ENCODE measurements at places on chromosomes 12 and 14.

DNA sequence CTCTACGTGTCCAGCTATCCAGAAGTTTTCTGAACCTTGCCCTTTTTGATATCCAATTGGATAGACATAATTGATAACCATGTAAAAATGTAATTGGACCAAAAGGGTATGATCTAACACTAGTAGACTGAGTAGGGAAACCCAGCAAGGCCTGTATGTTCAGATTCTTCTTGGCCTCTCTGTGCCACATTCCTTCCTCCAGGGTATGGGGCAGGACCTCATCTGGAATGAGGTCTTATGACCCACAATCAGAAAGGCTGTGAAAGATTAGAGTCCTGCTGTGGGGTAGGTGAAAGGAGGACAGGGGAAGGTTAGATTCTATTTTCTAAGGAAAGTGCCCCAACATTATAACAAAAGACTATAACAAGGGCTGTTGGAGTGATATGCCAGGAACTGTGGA, 51.3 kb upstream of the A2ML1 start:
- DNase-seq = no peak

DNA sequence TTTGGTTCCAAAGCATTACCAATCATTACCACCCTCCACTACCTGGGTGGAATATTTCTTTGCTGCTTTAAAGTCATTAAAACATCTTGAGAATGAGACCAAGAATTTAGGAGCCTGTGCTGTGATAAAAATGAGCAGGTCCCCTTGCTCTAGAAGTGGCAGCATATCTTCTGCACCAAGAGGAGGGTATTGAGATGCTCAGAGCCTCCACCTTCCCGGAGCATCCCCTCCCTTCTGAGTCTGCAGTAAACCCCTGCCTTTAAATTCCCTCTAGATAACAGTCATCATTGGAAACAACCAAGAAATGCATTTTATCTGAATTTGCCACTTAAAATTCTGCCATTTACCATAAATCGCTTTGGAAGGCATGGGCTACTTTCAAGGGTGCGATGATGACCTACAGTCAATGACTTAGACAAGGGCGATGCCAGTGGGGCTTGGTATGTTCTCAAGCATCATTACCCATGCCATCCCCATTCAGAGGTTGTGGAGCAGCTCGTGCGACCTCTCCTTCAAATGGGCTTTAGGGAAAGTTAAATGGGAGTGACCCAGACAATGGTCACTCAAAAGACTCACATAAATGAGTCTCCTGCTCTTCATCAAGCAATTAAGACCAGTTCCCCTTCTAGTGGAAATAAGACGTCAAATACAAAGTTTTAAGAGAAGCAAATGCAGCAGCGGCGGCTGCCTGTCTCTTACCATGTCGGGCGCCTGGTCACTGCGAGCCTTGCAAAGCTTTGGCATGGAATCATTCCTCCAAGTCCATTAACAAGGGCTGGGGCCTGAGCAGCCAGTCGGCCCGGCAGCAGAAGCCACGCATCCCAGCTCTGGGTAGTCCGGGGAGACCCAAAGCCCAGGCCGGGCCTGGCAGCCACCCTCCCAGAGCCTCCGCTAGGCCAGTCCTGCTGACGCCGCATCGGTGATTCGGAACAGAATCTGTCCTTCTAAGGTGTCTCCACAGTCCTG, 334.5 kb downstream of the TMEM121 start:
- no peak for DNase-seq

DNA sequence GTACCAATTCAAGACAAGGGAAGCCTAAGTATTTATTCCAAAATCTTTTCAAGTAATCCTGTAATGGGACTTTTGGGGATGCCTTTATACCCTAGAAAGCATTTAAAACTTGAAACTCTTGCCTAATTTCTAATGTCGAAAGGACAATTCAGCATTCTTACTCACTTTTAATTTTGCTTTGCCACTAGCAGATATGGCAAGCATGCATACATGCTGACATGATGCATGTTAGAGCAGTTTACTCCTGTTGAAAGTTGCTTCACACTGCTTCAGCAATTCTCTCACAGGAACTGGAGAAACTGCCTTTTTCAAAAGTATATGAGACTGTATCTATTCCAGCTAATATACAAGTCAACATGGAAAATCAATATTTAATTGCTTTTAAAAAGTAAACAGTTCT, 79.9 kb downstream of the TAOK3 start:
- no peak for DNase-seq

GRCh38 chr12:116916714-116917114, 6.0 kb downstream of the FBXW8 start:
- peak; percentile 7 for DNase-seq

DNA sequence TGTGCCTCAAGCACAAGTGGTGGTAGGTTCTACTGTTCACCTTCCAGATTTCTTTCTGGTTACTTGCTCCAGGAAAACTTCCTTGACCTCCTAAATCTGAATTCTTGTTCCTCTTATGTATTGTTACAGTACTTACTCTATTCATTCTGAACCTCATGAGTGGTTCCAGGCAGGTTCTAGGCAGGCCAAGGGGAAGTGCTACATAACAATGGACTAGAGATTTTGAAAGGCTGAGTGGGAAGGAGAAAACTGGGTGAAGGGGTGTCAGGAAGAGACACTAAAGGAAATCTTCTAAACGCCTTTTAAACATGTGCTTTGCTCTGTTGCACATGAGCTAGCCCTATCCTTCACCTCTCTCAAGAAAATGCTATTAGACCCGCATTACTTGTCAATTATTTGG, 1.6 kb downstream of the YARS2 start:
- DNase-seq = no peak

DNA sequence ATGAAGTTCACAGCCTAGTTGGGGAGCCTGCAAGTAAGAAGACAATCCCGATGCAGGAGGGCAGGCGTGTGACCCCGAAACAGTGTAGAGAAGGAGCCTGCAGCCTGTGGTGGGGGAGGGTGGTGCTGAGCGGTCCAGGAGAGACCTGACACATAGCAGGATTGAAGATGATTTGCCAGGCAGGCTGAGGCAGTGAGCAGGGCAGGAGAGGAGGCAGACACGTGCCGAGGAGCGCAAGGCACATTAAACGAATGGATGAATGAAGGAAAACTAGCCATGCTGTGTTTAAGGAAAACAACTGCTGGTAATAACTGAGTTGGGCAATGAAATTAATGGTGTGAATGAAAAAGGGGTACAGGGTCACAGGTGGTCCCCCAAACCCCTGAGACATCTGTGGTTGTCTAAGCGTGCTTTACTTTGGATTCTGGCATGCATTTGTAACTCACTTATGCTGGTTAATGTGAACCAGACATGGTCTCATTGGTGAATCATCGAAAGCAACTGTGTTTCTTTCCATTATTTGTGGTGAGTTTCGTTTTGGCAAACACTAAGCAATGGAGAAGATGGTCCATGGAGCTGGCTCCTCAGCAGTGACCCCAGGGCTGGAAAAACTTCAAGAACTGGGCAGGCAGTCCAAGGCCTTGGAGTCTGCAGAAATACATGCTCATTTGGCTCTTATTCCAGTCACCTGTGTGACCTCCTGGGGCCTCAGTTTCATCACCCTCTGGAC, 96.9 kb upstream of the EVL start:
- no peak for DNase-seq

- DNase-seq = no peak
Observed at GRCh38 chr12:114672817-114673168, 11.2 kb downstream of the TBX3 start.

GRCh38 chr12:112524676-112525425, 106.1 kb downstream of the PTPN11 start:
- no peak for DNase-seq

GRCh38 chr14:88737245-88737644, 55.5 kb downstream of the EML5 start:
- no peak for DNase-seq

GRCh38 chr14:68762953-68763764, 29.7 kb downstream of the ZFP36L1 start:
- DNase-seq = no peak

DNA sequence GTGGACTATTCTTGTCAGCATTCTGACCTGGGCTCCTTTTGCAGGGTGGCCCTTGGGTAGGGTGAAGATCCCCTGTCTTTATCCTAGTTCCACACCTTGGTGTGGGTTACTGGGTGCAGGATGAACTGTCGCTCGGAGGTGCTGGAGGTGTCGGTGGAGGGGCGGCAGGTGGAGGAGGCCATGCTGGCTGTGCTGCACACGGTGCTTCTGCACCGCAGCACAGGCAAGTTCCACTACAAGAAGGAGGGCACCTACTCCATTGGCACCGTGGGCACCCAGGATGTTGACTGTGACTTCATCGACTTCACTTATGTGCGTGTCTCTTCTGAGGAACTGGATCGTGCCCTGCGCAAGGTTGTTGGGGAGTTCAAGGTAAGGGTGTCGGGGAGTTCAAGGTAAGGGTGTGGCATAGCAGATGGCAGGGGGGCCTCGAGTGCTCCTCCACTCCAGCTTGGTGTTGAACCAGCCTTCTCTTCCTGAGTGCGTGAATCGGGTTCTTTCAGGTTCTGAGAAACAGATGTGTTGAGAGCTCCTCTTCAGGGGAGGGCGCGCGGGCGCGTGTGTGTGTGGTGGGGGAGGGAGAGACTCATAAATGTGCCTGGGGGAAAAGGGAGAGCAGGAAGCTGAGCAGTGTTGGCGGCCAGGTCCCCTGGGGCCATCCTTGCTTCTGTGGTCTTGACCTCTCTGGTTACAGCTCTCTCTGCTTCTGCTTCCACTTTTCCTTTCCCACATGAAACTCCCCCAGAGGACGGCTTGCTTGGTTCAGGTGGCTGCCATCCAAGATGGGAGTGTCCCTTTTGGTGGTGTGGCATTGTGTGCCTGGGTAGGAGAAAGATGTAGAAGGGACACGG, 4.0 kb downstream of the ATG101 start:
- DNase-seq = no peak

GRCh38 chr12:41230756-41231155, 42.6 kb downstream of the PDZRN4 start:
- no peak for DNase-seq
